Smooth muscle cell of the brain vasculature (primary cell): ENCODE measurements at places on chromosomes 3 and 15.

DNA sequence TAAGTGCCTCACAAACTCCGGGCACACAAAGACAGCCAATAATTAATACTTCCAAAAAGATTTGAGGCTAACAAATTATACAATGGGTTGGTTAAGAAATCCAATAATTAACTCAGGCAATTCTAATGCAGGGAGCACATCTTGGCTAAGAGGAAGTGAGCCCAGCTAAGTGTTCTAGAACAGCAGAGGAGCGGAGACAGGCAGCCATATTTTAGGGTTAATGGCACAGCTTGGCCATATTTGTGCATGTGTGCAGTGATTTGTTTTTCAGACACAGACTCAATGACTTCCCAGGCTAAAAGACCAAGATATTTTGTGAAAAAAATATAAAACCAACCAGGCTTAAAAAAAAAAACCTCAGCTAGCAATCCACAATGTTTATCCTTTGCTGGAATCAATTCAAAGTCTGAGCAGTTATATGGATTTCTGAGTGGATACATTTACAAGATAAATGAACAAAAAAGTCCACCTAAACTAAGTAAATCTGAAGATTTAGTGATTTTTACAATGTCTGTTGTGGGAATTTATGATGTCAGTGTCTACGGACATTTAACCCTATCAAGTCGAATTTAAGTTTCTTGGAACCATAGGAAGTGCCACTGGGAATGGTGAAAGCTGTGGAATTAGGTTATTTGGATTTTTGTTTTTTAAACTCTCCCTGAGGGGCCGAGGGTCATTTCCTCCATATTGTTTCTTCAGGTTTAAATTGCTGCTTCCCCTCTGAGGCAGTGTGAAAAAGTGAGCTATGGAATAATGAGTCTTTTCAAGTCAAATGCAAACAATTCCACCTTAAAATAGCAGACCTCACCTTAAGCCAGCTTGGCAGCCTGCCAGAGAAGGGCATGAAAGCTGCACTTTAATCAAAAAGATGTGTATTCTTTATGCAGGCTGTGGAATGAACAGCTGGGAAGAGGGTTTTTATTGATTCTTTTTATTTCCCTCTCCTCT is 413.7 kb upstream of the TBL1XR1 start:
- DNase-seq = no peak

DNA sequence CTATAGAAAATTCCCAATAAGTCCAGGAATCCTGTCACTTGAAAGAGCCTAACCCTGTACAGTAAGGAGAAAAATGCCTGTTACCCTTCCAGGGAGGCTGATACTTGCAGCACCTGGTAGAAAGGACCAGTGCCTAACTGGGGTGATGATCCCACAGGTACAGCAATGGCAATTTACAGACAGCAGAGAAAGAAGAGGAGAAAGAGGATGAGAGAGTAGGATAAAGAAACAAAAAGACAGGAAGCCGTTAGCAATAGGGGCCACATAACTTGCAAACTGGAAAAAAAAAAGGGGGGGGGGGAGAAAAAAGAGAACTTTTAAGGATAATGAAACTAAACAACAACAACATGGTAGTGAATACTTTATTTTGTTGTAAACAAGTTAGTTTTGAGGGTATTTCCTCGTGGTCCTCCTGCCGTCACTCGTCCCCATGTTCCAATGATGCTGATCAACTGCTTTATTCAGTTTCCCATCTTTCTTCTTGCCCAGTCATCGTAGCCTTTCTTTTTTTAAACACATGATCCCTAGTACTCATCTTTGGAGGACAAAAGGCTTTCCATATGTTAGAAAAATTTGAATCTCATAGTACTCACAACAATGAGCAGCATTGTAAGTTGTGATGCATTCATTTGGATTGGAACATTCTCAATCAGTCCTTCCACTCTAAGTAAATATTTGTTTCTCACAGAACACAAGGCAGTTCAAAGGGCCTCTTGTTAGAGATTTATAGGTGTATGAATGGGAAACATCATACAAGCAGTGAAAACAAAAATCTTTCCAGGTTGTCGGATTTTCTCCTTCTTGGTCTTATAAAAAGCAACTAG is 8.6 kb downstream of the TM4SF1 start:
- no peak for DNase-seq

- no peak for DNase-seq
Observed at GRCh38 chr15:88615303-88616107, 5.6 kb upstream of the AEN start.

GRCh38 chr3:107430996-107431245 is 53.7 kb downstream of the CCDC54 start:
- DNase-seq = no peak

GRCh38 chr3:177673112-177673914 is 476.0 kb upstream of the TBL1XR1 start:
- no peak for DNase-seq
